ENCODE measurements at places on chromosomes 12 and 14. TPM values are rescaled to one million over a fixed set of nuclear protein-coding genes. Genes with fewer than 3 reads are reported as not detected.

Gene AMDHD1
- total RNA-seq: 1.3 TPM

Gene PMCH
- total RNA-seq: not detected

Gene SLC2A13
- total RNA-seq: 8.1 TPM

DNA sequence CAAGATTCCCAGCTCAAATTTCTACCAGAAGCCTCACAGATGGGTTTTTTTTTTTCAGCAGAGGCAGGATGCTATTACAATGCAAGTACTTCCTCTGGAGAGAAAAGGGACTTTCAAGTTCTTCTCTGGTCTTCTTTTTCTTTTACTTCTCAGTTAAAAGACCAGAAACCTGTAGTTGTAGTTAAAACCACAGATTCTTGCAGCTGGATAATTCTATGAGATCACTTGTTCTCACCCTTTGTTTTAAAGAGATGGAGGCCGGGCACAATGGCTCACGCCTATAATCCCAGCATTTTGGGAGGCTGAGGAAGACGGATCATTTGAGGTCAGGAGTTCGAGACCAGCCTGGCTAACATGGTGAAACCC, 47.6 kb upstream of the OVCH1 start:
- no peak for DNase-seq

GRCh38 chr12:43551279-43551970, 578 bp downstream of the ADAMTS20 start:
- DNase-seq: peak; percentile 2

GRCh38 chr12:24815114-24815423, 133.8 kb downstream of the BCAT1 start:
- no peak for DNase-seq
